ENCODE measurements at places on chromosomes 12 and 14. TPM values are rescaled to one million over a fixed set of nuclear protein-coding genes. Genes with fewer than 3 reads are reported as not detected.

Gene KRT72
- not detected for total RNA-seq

Gene KRT80
- total RNA-seq: not detected

Gene PIGH
- total RNA-seq: 17.1 TPM

Gene P2RX2
- total RNA-seq: not detected

Gene SERPINA10
- total RNA-seq: not detected

Gene MAP3K9
- 6.5 TPM for total RNA-seq

Gene TAS2R42
- not detected for total RNA-seq

Gene MYBPC1
- total RNA-seq: not detected

Gene RHOJ
- not detected for total RNA-seq

GRCh38 chr12:41905759-41906297 is 238.8 kb downstream of the GXYLT1 start:
- DNase-seq: no peak

DNA sequence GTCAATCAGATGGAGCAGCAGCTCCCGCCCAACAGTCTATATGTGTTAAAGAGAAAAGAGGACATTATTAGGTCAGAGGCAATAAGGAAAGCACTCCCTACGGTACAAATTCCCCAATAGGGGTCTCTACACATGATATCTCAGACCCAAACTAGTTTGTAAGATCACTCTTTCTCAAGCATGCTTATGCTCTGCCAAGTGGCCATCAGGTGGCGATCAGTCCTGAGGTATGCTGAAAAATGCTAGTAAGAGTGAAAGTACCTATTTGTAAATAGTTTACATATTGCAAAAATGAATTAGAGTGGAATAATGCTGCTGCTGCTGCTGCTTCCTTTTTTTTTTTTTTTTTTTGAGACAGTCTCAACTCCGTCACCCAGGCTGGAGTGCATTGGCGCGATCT is 61.0 kb downstream of the CPM start:
- no peak for DNase-seq

DNA sequence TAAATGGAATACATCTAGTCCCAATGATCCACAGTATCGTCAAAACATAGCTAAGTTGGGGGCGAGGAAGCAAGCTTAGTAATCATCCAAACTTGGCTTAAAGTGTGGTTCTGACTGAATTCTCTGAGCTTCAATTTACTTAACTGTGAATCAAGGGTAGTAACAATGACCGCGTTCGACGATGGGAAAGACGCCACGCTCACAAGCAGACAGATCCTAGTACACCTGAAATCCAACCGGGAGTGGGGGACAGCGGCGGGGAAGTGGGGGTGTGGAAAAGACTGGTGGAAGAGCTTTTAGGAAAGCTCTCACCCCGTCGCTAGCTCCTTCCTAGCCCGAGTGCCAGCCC is 433 bp downstream of the COX16 start:
- DNase-seq: no peak

DNA sequence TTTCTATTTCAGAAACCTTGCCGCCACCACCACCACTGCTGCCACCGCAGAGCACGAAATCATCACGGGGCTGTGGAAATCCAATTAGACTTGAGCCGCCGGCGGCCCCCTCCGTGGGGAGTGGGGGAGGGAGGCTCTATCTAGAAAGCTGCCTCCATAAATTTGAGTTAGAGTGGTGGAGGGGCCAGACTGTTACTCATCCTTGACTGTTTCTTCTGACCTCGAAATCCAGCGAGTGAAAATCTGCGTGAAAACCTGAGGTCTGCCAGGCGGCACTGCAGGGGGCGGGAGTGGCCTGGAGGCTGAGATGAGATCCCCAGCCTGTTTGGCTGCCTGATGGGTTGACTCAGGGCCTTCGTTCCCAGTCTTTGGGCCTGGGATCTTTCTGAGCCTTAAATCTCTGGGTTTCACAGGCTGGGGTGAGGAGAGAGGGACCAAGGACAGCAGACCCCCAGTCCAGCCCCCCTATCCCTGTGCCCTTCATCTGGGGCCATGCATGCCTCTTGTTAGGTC is 29.9 kb downstream of the TSPAN9 start:
- DNase-seq: no peak

- DNase-seq: peak; percentile 58
Observed at GRCh38 chr12:68317047-68317667, 15.0 kb downstream of the MDM1 start.

DNA sequence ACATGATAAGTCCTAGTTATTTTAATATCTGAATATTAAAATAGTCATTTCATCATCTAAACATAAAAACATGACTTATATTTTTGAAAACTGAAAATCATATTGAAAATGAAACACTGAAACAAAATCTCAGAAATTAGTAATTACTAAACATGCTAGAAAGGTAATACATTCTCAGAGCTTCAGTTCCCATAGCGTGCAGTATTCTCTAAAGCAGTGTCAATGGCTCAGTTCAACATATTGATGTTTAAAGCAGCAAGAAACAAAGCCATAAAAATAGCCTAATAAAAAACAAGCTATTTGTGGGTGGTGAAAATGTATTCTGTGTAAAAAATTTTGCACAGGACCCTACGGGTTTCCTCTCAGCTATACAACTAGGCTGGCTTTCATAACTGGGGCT is 1337.4 kb downstream of the FSCB start:
- no peak for DNase-seq

Measured in activated CD8-positive, alpha-beta memory T cell treated with anti-CD3 and anti-CD28 coated beads, Interleukin-2, amount 10 ng/mL, durations not matched to agents 7 days and 5 days (primary cell).